Suprapubic skin (tissue), 4 donors: ENCODE measurements at places on chromosomes 3 and 15. TPM values are rescaled to one million over a fixed set of nuclear protein-coding genes. Genes with fewer than 3 reads are reported as not detected.

- no peaks in the 10 kb centered on the region for H3K4me1 ChIP-seq
- H3K36me3 ChIP-seq: no peaks in the 10 kb centered on the region
- no peak overlapping the region for H3K27ac ChIP-seq
- no peaks in the 10 kb centered on the region for H3K27me3 ChIP-seq
These were observed 77.0 kb upstream of the STAC start for GRCh38 chr3:36303286-36303685.

DNA sequence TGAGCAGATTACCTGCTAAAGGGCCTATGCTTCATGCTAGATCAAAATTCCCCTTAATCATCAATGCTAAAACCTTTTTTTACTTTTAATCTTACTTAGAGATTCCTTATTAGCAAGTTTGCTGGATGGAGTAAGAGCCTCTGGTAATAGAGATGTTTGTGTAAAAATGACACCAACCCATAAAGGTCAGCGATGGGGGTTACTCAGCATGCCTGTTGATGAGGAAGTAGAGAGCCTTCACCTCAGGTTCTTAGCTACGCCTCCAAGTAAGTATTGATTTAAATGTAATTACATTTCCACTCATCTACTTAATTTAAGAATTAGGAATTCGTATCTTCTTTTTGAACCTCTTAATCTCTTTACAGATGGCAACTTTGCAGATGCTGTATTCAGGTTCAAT is 38.8 kb downstream of the DNAJC13 start:
- DNase-seq: no peak
- H3K27ac ChIP-seq: no peak overlapping the region
- H3K4me1 ChIP-seq: no peaks in the 10 kb centered on the region
- H3K36me3 ChIP-seq: peaks cover 73% of the 10 kb centered on the region
- H3K4me3 ChIP-seq: no peak overlapping the region

DNA sequence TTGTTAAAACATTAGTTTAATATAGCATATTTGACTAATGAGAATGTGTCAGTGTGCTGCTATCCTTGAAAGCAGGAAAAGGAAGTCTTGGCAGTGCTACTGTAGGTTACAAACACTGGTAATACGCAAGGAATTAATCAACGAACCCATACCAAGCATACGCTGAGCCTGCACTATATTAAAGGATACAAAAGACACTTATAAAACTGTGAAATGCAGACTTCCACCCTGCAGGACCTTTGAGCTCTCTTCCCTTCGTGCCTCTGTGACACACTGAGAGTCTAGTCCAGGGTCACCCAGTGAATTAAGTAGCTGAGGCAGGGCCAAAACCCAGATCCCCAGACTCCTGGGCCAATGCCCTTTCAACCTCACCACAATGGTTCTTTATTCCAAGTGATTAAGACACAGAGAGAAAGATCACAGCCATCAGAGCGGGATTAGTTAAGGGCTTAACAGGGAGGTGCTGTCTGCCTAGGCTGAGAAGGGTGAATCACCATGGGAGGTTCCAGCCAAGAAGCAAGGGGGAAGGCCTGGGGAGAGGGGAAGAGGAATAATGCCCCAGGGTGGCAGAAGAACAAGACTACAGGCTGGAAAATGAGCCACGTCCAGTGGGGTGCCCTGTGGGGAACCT is 6.8 kb downstream of the ANXA2 start:
- DNase-seq: no peak
- H3K27me3 ChIP-seq: no peaks in the 10 kb centered on the region
- peaks cover 3% of the 10 kb centered on the region for H3K36me3 ChIP-seq
- peak overlapping the region; percentile 96 for H3K4me3 ChIP-seq

DNA sequence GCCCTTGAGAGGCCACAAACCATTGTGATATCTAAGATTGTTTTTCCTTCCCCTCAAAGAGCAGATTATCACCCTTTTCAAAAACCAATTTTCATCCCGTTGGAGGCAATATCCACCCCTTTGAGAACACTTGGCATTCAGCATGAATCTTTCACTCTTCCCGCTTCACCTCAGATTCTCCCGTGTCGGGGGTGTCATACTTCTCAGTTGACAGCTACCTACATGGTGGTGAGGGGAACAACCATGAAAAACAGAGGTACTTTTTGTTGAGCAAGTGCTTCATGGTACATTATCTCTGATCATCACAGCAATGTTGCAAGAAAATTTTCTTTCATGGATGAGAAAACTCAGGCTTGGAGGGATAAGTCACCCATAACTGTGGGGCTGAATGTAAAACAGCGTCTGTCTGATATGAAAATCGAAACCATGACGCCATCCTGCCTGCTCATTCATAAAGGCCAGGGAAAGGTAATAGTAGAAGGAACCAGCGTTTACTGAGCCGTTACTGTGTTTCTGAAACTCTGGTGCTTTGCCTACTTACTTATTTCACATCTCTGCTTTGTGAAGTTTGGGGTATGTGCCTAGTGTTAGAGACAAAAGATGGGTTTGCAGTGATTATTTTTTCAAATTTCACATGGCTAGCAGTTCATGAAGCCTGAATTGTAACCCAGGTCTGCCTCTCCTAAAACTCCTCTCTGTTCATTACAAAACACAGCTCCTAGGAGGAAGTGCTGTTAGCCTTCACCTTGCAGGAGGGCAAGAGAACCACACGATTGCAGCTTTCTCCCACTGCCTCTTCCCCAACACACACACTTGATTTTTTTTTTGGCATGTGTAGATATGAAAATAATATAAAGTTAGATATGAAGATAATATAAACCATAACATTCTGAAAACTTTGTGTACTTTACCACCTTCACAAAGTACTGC is 35.4 kb downstream of the SV2B start:
- peaks cover 2% of the 10 kb centered on the region for H3K27me3 ChIP-seq
- no peaks in the 10 kb centered on the region for H3K36me3 ChIP-seq
- no peak overlapping the region for H3K4me3 ChIP-seq
- no peak overlapping the region for H3K27ac ChIP-seq
- no peaks in the 10 kb centered on the region for H3K4me1 ChIP-seq

The SLCO2A1 gene
- 25.7 TPM for total RNA-seq

The C3orf22 gene
- total RNA-seq: not detected

- no peaks in the 10 kb centered on the region for H3K36me3 ChIP-seq
- H3K27me3 ChIP-seq: no peaks in the 10 kb centered on the region
- H3K27ac ChIP-seq: no peak overlapping the region
These were observed 243.2 kb upstream of the VEPH1 start for GRCh38 chr3:157746391-157746790.

- peaks cover 23% of the 10 kb centered on the region for H3K36me3 ChIP-seq
- H3K4me1 ChIP-seq: peaks cover 64% of the 10 kb centered on the region
- peak overlapping the region; percentile 95 for H3K27ac ChIP-seq
- peak overlapping the region; percentile 61 for H3K4me3 ChIP-seq
- DNase-seq: peak; percentile 83
These were observed 427 bp downstream of the MBD4 start for GRCh38 chr3:129439226-129439816.

GRCh38 chr15:39685999-39686613 is 96.5 kb downstream of the FSIP1 start:
- no peak for DNase-seq
- H3K4me3 ChIP-seq: no peak overlapping the region
- H3K4me1 ChIP-seq: no peaks in the 10 kb centered on the region
- H3K36me3 ChIP-seq: no peaks in the 10 kb centered on the region
- no peak overlapping the region for H3K27ac ChIP-seq
- H3K27me3 ChIP-seq: no peaks in the 10 kb centered on the region

GRCh38 chr3:72323773-72324172 is 524.5 kb downstream of the SHQ1 start:
- peaks cover 2% of the 10 kb centered on the region for H3K27me3 ChIP-seq
- DNase-seq: no peak
- H3K4me1 ChIP-seq: peaks cover 15% of the 10 kb centered on the region
- H3K4me3 ChIP-seq: no peak overlapping the region

DNA sequence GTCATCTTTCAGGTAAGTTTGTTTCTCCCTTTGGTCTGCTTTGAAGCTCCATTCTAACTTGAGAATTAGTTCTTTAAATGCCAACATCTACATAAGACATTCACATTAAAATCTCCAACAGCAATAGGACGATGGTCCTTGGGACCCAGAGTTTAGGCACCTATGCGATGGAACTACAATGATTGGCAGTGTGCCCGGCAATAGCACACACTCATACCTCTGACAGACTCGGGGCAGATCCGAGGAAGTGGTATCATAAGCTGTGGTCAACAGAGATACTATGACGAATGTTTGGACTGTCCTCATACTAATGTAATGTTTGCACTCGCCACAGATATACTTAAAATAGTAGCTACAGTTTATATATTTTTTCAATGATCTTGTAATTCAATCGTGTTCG is 34.2 kb upstream of the NR2F2 start:
- H3K36me3 ChIP-seq: no peaks in the 10 kb centered on the region
- DNase-seq: no peak
- no peak overlapping the region for H3K4me3 ChIP-seq
- H3K4me1 ChIP-seq: no peaks in the 10 kb centered on the region
- no peak overlapping the region for H3K27ac ChIP-seq

GRCh38 chr3:4627651-4628375 is 134.7 kb downstream of the ITPR1 start:
- no peak overlapping the region for H3K4me3 ChIP-seq
- no peak for DNase-seq
- H3K27ac ChIP-seq: no peak overlapping the region
- H3K27me3 ChIP-seq: no peaks in the 10 kb centered on the region
- H3K36me3 ChIP-seq: no peaks in the 10 kb centered on the region

The TM4SF1 gene
- total RNA-seq: 80.4 TPM

The FLNB gene
- total RNA-seq: 186 TPM

The DNASE1L3 gene
- total RNA-seq: 4.1 TPM

GRCh38 chr3:195442573-195443390 is at the start of gene ACAP2:
TSS of gene ACAP2 (minus strand) at chr3:195443020. CDS start at chr3:195442847, 173 bp downstream.
- DNase-seq: peak; percentile 100
- H3K4me3 ChIP-seq: peak within 1 kb of the TSS; percentile 89
- H3K27me3 ChIP-seq: no peaks in the 10 kb centered on the region
- no peaks in the 10 kb centered on the region for H3K36me3 ChIP-seq
- peak within 1 kb of the TSS; percentile 94 for H3K27ac ChIP-seq

- H3K36me3 ChIP-seq: no peaks in the 10 kb centered on the region
- no peak overlapping the region for H3K4me3 ChIP-seq
- peaks cover 3% of the 10 kb centered on the region for H3K4me1 ChIP-seq
- no peak overlapping the region for H3K27ac ChIP-seq
These were observed 22.5 kb downstream of the LRRN1 start for GRCh38 chr3:3821777-3822176.

- no peak for DNase-seq
- peaks cover 3% of the 10 kb centered on the region for H3K4me1 ChIP-seq
- H3K27ac ChIP-seq: no peak overlapping the region
- no peak overlapping the region for H3K4me3 ChIP-seq
These were observed 96.2 kb upstream of the PLCL2 start for GRCh38 chr3:16788440-16789056.

The CCR3 gene
- not detected for total RNA-seq

- no peaks in the 10 kb centered on the region for H3K4me1 ChIP-seq
- no peak for DNase-seq
- H3K4me3 ChIP-seq: no peak overlapping the region
- H3K27ac ChIP-seq: no peak overlapping the region
- H3K27me3 ChIP-seq: no peaks in the 10 kb centered on the region
These were observed 236.5 kb downstream of the RPLP1 start for GRCh38 chr15:69689133-69689532.

GRCh38 chr3:58620421-58620820 is 43.2 kb upstream of the FAM107A start:
- no peak overlapping the region for H3K27ac ChIP-seq
- peaks cover 17% of the 10 kb centered on the region for H3K4me1 ChIP-seq
- no peaks in the 10 kb centered on the region for H3K36me3 ChIP-seq
- no peak overlapping the region for H3K4me3 ChIP-seq
- no peak for DNase-seq
